ENCODE measurements at places on chromosomes 13 and 19.

- DNase-seq, result no peak
Observed at GRCh38 chr13:112572366-112572765, 15.6 kb downstream of the TUBGCP3 start.

DNA sequence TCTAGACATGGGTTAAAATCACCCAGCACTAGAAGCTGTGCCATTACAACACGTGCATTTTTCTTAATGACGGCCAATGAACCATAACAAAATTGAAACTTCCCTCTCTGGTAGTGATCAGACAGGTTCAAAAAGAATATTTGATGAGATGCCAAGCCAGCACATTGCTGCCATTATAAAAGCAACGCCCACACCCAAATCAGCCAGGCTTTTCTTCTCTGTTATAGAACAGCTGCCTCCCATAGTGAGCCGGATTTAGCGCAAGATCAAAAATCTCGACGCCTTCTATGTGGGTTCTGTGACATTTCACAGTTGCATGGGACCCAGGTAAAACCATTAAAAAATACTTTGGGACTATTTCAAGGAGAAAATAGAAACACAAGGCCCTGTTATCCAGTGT, 1158.0 kb downstream of the EFNB2 start:
- no peak for DNase-seq

- DNase-seq, result no peak
Observed at GRCh38 chr19:39865953-39866352, 19.8 kb upstream of the FBL start.

- DNase-seq, result no peak
Observed at GRCh38 chr13:77595166-77595810, 59.8 kb downstream of the SCEL start.

GRCh38 chr13:112617754-112618375, 29.9 kb upstream of the TUBGCP3 start:
- no peak for DNase-seq

DNA sequence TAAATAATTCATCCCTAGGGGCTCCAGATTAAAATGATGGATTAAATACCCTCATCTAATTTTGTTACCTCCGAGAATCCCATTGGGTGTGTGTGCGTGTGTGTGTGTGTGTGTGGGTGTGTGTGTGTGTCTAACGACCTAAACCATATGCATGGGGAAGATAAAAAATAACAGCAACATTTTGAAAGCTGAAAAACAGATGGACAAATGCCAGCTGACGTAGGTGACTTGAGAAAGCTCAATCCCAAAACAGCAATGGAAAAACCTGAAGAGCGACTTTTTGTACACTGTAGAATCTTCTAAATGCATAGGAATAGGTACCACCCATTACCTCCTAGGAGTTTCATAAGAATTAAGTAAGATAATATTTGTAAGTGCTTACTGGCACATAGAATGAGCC, 8.7 kb upstream of the RPL21 start:
- no peak for DNase-seq

Data from SIG-M5 (cell line).